ENCODE measurements at places on chromosomes 3 and 15.

DNA sequence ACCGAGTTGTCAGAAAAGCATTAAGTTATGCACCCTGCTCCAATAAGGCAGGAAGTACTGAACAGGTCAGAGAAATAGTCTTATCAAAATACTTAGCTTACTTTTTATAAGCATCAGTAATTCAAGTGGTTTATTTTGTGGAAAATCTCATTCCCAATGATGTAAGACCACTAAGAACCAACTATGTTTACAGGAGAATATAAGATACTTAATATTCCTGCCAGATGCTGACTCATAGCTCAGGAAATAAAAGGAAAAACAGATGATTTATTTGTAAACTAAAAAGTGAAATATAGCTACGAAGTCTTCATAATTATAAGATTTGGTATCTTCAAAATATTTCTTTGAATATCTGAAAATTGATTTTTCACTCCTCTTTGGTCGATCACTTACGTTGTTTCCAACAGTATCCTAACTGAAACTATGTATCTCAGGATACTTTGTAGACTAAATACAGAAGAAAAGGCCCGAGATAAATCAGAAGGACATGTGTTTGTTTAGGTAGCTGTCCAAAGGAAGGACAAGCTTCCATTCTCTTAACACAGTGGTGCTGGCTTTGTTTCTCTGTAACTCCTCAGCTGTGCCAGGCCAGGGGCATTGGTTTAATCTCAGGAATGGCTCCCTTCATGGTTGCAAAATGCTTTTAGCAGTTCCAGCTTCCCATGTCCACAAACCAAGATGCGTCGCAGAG lies 295.8 kb downstream of the GBE1 start:
- DNase-seq: no peak

GRCh38 chr3:15319575-15319974 lies 12.8 kb downstream of the SH3BP5 start:
- no peak for DNase-seq

GRCh38 chr15:68224108-68224507 lies 5.4 kb downstream of the CLN6 start:
- DNase-seq: no peak

DNA sequence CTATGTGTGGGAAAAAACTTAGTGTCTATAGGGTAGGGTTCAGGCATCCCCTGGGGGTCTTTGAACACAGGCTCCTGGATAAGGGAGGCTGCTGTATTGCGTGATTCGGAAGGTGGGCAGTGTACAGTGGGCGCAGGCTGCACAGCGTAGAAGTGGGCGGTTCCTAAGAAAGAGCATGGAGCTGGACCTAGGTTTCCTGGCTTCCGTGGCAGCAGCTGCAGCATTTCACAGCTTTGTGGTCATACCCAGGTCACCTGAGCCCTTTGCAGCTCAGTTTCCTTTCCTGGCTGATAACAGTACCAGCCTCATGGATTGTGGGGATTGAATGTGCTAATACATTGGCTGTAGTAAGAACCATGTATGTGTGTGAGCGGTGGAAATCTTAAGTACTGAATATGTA lies 22.2 kb downstream of the CFAP100 start:
- no peak for DNase-seq

DNA sequence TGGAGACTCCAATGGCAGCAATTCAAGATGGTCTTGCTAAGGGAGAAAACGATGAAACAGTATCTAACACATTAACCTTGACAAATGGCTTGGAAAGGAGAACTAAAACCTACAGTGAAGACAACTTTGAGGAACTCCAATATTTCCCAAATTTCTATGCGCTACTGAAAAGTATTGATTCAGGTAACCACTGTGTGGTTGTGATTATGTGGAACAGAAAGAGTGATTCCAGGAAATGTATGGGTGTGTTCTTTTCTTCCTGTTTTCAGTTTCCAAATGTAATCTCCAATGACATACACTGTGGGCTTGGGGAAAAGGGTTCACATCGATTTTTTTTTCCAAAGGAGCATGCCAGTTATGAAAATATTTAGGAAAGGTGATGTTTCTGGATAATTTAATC lies 10.9 kb downstream of the SCG3 start:
- DNase-seq: no peak

GRCh38 chr15:74869726-74870407 lies 3.3 kb downstream of the SCAMP2 start:
- DNase-seq: no peak

DNA sequence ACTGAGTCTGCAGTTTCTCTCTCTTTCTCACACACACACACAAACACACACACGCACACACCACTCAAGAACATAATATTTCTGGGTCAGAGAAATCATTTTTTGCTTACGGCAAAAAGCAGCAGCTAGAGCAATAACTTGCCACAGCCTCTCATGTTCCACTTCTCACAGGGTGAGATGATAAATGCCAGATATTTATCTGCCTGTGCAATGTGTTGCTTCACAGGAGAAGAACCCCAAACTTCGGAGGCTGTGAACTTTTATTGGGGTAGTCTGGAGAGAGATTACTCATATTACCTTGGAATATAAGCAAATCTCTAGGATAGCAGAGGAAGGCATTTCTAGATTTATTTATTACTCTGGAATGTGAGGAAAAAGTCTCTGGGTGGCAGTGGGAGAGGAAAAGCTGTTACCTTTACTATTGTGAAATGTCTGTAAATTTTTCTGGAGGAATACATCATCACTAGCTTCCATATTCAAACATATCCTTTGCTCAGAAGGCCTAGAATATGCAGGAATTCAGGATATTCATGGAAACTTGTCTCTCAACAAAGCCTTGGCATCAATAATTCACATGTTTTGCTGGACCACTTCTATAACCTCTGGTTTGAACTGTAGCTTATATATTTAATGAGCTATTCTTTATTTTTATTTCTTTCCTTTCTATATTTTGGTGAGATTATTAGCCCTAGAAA lies 369.2 kb downstream of the NSUN3 start:
- no peak for DNase-seq

DNA sequence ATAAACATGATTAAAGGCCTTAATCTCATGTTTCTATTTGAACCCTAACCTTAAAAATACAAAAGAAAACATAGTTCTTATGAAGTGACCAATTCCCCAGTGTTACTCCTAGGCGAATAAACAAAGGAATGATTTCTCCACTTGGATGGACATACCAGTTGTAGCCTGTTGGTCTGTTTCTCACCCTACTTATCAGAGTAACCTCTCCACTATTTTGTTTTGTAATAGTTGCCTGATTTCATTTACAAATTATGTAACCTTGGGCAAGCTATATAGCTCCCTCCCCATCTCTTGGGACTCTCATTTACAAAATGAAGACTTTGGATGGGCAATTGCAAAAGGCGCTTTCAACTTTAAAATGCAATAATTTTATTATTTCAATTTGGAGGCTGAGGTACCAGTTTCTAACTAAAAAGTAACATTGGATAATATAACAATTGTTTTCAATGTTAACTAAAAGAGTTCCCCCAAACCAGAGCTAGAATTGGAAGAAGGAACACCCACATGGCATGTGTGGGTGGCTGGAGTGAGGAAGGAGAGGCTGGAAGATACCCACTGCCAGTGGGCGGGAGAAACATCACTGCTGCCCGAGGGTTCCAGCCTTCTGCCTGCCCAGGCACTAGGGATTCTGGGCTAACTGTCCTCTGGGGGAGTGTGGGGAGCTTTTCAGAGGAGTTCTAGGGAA lies 74.2 kb downstream of the RFTN1 start:
- DNase-seq: no peak

DNA sequence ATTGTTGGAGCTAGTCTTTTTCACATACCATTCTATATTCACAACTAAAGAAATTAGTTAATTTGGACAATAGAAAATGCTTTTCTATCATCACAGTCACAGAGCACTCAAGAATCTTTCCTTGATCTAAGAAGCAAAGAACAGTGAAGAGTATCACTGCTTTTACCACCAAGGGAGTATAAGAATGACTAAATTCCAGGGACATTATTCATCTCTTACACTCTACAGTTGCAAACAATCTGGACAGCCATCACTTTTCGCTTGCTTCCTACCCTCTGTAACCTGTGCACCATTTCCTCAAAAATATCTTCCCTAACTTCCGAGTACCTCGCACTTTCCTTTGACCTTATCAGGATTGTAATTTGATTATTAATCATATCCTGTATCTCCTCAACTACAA lies 359.5 kb upstream of the TMCO5A start:
- DNase-seq: no peak

- no peak for DNase-seq
Observed at GRCh38 chr3:30145281-30145680, 461.1 kb upstream of the TGFBR2 start.

- DNase-seq: no peak
Observed at GRCh38 chr3:160081958-160082533, 93.4 kb downstream of the IL12A start.

GRCh38 chr15:78312536-78312935 lies 13.1 kb upstream of the SKIC8 start:
- no peak for DNase-seq

GRCh38 chr3:134956395-134956794 lies 161.3 kb downstream of the EPHB1 start:
- no peak for DNase-seq

DNA sequence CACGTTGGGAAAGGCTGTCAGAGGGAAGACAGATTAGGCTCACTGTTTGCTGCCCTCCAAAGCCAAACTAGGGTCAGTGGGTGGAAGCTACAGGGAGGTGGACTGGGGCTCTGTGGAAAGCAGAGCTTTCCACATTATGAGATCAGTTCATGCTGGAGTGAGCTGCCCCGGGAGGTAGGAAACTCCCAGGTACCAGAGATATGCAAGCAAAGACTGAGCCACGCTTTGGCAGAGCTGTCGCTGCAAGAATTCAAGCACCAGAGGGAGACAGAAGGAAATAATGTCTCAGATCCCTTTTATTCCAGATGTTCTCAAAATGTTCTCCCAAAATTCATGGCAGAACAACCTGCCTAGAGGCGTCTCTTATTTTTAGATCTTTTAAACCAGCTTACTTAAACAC lies 286.6 kb downstream of the WDR72 start:
- no peak for DNase-seq

DNA sequence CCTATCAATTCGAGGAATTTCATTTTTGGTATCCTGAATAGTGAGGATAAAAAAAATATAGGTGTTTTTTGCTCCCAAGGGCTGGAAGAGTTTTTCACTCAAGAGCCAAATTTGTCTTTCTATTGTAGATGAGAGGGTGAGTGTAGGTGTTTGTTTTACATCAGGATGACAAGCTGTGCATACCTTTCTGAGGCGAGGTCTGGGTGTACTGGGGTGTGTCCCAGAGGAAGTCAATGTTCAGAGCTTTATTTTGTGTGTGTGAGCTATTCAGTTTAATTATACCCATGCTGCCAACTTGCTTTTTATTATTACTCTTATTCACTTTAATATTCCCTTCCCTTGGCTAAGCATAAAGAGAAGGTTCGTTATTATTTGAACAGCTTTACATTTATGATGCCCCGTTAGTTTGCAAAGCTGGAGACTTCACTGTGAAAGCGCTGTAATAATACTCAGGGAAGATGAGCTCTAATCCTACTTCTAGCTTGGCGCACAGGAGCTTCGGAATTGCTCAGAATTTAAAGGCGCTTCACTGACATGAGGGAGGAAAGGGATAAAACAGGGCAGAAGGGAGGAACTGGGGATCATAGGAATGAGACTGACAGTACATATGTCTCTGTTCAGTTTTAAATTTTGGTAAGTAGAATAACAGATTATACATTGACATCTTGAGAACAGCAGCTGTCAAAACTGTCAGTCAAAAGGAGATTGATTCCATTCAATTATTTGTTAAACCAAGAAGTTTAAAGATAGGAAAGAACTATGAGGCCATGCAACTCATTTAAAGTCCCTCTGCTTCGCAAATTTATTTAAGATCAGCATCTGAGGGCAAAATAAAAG lies 117.7 kb upstream of the TP63 start:
- DNase-seq: no peak

DNA sequence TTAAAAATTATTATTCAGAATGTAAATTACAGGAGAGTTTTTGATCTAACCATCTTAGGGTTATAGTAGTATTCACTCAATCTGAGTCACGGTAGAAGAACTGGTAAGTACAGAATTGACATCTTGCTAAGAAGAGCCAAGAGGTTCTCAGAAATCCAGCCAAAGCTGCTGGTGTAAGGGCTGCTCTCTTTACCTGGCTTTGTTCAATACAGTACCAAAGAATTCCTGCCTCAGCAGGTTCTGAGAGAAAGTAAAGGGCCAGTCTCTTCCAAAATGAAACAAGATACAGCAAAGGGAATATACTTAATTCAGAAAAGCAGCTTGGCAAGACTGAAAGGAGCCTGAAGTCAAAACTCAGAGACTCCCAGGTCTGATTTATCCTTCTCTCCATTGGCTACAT lies 193.1 kb downstream of the TNIK start:
- no peak for DNase-seq

- DNase-seq: no peak
Observed at GRCh38 chr15:41919954-41920538, 26.2 kb upstream of the SPTBN5 start.

- DNase-seq: no peak
Observed at GRCh38 chr3:73255609-73256029, 194.2 kb downstream of the EBLN2 start.

- DNase-seq: no peak
Observed at GRCh38 chr15:39549912-39550311, 31.0 kb upstream of the THBS1 start.

DNA sequence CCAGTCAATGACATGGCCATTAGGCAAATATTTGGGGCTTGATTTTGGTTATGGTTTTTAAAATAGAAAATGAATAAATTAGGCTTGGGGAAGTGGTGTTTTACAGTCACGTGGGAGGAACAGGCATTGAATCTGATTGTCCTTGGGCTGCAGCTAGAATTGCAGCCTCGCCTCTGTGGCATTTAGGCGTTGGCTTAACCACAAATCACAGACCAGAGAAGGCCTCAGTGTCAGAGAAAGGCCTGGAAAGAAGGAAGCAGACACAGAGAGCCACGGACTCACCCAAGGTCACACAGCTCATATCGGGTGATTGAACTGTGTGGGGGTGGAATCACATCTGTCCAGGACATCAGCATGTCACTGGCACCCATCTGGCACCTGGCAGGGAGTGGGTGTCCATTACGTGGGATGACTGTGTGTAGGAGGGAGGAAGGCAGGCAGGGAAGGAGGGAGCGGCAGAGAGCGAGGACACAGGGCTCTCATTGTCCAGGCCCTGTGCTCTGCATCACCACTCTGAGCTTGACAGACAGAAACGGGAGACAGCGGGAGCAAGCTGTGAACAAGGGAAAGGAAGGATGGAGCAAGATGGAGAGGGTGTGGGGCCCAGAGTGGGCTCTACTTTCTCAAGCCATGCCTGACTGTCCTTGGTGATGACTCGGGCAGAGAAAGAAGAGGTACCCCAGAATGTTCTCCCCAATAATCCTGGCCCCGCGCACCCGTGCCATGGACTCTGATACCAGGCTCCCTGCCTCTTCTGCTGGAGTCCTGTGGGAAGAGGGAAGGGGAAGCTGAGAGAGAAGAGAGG lies 186.4 kb downstream of the FAM43A start:
- DNase-seq: no peak

GRCh38 chr15:39874890-39875549 lies 45.0 kb downstream of the GPR176 start:
- DNase-seq: no peak

GRCh38 chr15:40010686-40011085 lies 28.3 kb downstream of the SRP14 start:
- DNase-seq: no peak

All from stimulated activated CD4-positive, alpha-beta T cell treated with anti-CD3 and anti-CD28 coated beads, TNF-alpha, amount 100 ng/mL, for 48 hours (primary cell).